ENCODE measurements at places on chromosomes 5 and 9.

GRCh38 chr5:57778501-57779091 is 296.0 kb upstream of the ACTBL2 start:
- DNase-seq = no peak

GRCh38 chr9:133627341-133627740 is 8.8 kb upstream of the DBH start:
- DNase-seq = no peak

GRCh38 chr9:104905931-104906330 is 22.0 kb downstream of the ABCA1 start:
- DNase-seq = no peak

DNA sequence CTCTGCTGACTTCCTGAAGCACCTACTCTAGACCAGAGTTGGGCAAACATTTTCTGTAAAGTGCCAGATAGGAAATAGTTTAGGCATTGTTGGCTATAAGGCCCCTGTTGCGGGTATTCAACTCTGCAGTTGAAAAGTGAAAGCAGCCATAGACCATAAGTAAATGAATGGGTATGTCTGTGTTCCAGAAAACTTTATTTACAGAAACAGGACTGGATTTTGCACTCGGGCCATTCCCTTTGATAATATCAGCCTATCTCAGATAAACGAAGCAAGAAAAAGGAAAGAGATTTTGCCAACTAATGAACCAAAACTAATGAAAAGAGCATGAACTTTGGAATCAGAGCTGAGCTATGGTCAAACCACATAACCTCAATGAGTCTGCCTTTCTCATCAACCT is 184.4 kb downstream of the SAXO1 start:
- no peak for DNase-seq

- DNase-seq = no peak
These were observed 66.6 kb downstream of the ITGA1 start for GRCh38 chr5:52854301-52854700.

DNA sequence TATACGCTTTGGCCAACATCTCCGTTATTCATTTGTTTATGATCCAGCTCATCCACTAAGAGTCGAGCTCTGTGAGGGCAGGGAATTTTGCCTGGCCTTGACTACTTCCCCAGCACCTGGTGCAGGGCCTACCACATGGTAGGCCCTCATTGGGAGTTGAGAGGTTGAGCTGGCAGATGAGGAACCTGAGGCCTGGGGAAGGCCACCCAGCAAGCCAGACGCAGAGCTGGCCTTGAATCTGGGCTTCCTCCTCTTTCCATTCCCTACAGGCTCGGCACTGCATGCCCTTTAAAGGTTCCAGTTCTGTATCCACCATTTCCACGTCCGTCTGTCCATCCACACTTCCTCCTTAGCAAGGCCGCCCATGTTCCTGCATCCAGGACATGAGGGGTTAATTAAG is 24.2 kb downstream of the KCNMB1 start:
- DNase-seq = no peak

DNA sequence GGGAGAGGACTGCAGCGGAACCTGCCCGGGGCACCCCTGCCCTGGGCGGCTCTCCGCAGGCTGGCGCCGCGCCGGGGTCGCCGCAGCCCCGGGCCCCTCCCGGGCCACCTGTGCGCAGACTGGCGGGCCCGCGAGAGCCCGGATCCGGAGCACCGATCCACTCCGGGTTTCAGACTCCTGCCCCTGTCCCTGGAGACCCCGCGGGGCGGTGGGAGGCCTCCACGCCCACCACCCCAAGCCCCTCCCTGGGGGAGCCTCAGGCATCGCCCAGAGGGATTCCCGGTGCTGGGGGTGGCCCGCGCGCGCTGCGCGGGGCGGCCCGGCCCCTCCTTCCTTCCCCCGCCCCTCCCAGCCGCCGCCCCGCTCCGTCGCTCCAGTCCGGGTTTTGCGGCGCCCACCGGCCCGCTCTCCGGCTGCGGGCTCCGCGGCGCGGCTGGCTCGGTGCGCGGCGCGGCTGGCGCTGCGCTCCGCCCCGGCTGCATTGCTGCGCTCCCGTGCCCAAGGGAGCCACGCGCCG is at the start of gene UNC5A:
UNC5A (plus strand) TSS at position 479 of the 517 bp plus-strand sequence. CDS start 192 bp downstream, outside the sequence.
- peak; percentile 73 for DNase-seq

DNA sequence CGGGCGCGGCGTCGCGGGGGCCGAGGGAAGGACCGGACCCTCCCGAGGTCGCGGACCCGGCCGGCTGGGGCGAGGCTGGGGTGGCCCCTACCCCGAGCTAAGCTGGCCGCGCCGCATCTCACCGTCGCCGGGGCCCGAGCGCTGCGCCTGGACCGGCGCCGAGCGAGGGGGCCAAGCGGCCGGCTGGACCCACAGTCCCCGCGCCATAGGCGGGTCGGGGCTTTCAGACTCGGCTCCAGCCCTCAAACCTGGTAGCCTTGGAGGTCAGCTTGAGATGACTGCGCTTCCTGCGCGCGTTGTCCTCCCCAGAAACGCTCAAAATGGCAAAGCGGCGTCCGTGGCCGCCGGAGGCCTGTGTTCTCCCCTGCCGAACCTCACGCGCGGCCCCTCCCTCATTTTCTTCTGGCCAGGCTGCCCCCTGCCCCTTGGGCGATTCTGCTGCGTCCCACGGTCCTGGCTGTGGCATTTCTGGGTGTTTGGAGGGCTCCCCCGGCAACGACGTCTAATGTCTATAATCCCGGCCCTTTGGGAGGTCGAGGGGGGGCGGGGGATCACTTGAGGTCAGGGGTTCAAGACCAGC is 8.7 kb upstream of the GRIN1 start:
- DNase-seq = peak; percentile 17

- DNase-seq = no peak
These were observed 665.6 kb downstream of the EFNA5 start for GRCh38 chr5:107005161-107005560.

DNA sequence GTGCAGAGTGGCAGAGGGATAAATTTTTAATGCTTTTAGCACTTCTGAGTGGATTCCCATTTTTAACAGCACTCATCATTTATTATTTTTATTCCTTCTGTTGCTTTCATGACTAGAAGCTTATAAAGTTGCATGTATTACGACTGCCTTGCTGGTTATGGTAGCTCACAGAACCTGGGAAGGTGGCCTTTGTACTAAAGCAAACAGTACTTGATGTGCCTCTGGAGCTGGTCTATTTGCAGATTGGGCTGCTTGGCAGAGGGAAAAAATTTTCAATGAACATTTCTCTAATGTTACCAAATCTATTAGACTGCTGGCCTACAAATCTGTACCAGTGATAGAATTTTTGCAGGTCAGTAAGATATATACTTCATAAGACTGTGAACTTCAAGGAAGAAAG is 274.5 kb upstream of the C9orf72 start:
- DNase-seq = no peak

GRCh38 chr9:28166179-28166578 is 592.9 kb upstream of the C9orf72 start:
- DNase-seq = no peak

DNA sequence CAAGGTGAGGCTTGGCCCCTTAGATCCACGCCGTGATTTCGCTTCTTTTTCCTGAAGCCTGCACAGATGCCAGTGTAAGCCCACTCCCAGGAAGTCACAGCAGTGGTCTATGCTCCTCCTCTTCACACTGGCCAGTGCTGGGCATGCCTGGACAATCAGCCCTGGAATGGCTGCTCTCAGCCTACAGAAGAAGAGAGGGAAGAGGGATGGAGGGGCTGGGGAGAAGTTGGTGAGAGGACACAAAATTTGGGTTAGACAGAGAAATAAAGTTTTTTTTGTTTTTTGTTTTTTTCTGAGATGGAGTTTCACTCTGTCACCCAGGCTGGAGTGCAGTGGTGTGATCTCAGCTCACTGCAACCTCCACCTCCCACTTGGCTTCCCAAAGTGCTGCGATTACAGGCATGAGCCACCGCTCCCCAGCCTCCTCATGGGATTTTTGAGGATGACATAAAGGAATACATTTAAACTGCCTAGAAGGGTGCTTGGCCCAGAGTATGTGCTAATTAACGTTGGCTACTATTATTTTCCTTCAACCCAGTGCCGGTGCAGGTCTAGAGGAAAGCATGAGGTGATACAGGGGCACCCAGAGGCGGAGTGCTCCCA is 830 bp downstream of the S100Z start:
- DNase-seq = no peak

GRCh38 chr9:124242331-124243194 is 15.2 kb upstream of the NEK6 start:
- DNase-seq = peak; percentile 63

- DNase-seq = peak; percentile 13
These were observed 87.0 kb upstream of the CCNH start for GRCh38 chr5:87499478-87500410.

DNA sequence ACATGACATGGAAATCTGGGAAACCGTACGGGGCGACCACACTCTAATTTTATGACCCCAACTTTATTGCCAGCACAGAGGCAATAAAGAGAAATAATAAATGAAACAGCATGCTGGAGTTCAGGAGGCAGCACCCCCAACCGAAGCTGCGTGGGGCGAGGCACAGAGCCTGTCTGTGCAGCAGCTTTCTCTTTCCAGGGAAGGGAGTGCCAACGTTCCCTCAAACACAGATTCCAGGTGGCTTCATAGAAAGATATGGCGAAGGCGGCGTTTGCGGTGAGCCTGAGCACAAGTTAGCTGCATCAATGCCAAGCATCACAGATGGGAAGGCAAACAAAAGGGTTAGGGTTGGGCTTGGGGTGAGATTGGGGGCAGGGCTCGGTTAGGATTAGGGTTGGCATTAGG is 114.8 kb downstream of the HSD17B3 start:
- DNase-seq = no peak

GRCh38 chr9:120655005-120655622 is 59.2 kb downstream of the MEGF9 start:
- no peak for DNase-seq

DNA sequence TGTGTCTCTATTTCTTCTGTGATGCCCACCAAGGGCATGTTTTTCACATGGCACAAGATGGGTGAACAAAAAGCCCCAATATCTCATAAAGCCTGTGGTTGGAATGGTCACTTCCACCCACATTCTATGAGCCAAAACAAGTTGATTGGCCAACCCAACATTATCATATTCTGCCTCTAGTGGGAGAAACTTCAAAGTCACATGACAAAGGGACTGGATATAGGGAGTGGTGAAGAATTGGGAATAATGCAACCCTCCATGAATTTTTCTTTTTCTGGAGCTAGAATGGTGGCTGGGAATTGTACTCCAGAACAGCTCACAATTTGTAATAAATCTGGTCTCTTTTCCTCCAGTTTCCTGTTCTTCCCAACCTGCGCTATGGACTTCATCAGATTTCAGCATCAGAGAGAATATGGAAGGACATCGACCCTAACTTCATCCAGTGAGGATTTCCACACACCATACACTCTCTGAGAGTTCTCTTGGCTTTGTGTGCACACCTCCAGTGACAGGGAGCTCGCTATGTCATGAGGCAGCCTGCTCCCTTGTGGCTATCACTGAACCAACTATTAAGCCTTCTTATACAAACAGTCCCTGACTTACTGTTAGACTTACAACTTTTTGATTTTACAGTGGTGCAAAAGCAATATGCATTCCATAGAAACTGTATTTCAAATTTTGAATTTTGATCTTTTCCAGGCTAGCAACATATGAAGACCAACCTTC is 12.0 kb upstream of the B4GALT1 start:
- no peak for DNase-seq

DNA sequence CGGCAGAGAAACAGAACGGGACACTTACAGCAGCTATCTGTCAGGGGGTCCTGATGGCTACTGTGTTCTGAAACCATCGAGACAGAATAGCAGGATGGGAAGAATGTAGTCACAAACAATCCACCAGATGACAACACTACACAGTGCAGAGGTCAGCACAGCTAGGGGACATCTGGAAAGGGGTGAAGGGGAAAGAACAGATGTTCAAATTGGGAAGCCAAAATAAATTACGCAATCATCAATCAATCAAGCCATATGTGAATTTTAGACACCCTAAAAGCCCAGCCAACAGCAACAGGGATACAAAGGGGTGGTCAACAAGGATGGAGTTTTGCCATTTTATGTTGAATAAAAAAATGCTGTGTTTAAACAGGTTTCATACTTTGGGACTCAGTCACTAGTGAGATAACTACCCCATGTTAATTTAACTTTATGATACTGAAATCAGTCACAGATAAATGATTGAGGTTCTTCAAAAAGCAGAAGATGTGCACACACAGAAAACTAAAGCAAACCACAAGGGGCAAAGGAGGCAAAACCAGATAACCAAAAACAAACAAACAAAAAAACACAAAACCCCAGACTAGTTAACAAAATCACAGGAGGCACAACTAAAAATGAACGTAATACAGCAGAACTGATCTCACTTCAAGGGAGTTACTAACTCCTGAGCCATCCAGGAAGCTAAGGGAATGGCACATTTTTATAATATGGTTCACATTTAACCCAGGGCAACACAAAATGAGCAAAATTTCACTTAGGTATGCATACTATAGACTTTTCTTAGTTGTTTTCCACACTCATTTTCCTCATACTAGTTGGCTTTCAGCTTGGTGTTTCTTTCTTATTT is 65.9 kb downstream of the HABP4 start:
- DNase-seq = no peak

- no peak for DNase-seq
These were observed 558.7 kb downstream of the ACTL7B start for GRCh38 chr9:108297073-108297472.

DNA sequence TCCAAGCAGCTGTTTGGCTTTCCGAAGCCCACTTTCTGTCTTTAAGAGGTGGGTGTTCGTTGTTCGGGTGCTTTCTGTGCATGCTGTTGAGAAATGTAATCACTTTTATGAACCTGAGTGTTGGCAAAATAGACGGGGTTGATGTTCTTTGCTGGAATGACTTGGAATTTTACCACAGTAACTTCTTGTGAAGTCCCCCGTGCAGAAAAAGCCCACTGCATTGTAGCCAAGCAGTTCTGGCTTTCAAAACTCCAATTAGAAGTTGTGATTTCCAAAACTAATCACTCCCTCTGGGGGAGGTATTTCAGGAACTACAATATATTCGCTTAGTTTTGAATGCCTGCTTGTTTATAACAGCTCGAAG is 111.1 kb downstream of the PAM start:
- no peak for DNase-seq

DNA sequence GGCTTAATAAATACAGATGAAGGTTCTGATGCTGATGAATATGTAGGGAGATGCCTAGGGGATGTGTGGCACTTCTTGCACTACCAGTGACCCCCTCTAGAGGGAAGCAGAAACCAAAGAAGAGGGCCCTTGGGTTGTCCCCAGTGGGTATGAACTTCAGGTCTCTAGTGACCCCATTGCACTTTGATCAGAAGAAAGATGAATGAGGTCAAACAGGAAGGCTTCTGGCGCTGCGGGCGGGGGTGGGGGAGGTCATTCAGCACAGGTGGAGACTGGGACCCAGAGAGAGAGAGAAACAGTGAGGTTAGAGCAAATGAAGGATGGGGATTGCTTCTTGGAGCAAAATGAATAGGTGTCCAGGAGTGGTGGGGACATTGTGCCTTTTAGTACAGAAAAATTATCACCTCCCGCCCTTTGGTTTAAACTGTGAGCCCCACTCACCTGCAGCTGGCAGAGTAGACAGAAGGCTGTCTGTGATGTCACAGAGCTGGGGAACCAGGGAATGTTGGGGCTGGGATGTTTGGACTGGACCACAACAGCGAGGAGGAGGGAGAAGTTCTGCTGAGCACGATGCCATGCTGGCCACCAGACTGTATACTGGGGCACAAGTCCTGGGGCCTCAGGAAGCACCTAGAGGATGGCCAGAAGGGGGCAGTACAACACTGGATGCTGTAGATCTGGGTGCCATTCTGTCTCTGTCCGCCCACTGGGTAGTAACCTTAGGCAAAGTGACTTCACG is at the start of gene TEX48:
TEX48 (minus strand) TSS at position 599 of the 739 bp plus-strand sequence. CDS start 10,469 bp downstream, outside the sequence.
- peak; percentile 75 for DNase-seq

- peak; percentile 9 for DNase-seq
These were observed 19.4 kb upstream of the LRRC14B start for GRCh38 chr5:171801-172331.

Data from WTC11 (cell line).